Neuronal stem cell (in vitro differentiated cells): ENCODE measurements at places on chromosomes 11 and 22.

DNA sequence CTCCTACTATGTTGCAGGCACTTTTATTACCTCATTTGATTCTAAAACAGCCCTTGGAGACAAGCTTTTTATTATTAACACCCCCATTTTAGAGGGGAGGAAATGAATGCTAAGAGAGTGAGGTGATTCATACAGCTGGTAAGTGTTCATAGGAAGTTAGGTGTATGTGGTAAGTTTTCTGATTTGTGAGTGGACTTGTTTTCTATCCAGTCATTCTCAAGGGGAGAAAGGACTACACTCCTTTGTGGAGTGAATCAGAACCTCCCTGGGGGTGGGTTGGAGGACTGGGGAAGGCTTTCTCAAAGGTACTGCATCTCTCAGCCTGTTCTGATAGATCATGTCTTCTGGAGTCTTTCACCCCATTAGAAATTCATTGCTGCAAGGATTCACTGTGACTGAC lies 23.5 kb downstream of the PKNOX2 start:
- H3K27ac ChIP-seq = no peak overlapping the region
- DNase-seq = no peak
- H3K4me3 ChIP-seq = no peak overlapping the region
- H3K4me1 ChIP-seq = peaks cover 22% of the 10 kb centered on the region
- H3K27me3 ChIP-seq = no peaks in the 10 kb centered on the region
- peaks cover 28% of the 10 kb centered on the region for H3K36me3 ChIP-seq

GRCh38 chr11:96309016-96309642 lies 33.9 kb downstream of the MAML2 start:
- no peak overlapping the region for H3K4me3 ChIP-seq
- no peak for DNase-seq
- no peak overlapping the region for H3K27ac ChIP-seq
- H3K4me1 ChIP-seq = peaks cover 13% of the 10 kb centered on the region

DNA sequence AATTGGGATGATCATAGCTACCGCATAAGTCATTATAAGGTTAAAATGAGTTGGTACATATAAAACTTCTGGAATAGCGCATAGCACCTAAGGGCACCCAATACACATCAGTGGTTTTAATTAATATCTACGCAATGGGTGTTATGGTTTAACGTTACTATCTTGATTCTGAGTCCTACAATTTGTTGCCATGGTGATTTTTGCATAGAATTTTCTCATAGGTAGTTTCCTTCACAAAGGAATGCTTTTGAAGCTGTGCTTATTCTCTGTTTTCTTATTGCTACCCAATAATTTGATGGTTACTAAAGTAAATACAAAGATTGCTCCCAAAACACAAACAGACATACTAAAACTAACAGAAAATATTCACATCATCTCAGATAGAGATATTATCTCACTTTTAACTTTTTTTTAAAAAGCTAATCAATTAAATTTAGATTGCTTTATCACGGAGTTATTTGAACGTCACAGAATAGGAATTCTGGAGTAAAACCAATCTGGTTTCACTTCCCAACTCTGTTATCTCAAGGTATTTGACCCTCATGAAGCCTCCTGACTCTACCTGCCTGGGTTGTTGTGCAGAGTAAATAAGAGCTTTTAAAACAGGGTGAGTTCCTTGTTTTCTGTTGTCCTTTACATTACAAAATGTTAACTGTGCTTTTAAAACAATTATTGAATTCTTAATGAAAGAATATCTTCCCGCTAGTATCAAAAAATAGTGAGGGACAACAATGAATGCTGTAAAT lies 635.5 kb upstream of the CCDC90B start:
- DNase-seq = no peak
- H3K4me1 ChIP-seq = no peaks in the 10 kb centered on the region
- H3K4me3 ChIP-seq = no peak overlapping the region
- no peak overlapping the region for H3K27ac ChIP-seq
- H3K27me3 ChIP-seq = no peaks in the 10 kb centered on the region
- H3K36me3 ChIP-seq = no peaks in the 10 kb centered on the region

DNA sequence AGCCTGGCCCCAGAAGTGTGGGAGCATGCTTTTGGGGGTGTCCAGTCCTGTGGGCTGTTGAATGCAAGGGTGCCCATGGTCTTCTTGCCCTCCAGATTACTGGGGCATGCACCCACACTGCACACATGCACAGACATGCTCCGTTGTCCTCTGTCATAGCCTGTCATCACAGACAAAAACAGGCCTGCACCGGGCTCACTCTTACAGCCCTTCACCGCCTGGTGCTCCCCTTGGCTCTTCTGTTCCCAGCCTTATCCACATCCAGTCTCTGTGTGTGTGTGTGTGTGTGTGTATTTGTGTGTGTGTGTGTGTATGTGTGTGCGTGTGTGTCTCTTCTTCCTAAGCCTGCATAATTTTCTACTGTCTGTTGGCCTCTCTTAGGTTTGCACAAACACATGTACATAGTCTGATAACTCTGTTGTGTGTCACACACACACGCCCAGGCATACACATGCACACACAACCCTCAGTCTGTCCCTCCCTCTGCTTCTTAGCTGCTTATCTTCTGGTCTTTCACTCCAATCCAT lies 23.4 kb upstream of the NECTIN1 start:
- no peak for DNase-seq
- H3K27me3 ChIP-seq = peaks cover 66% of the 10 kb centered on the region
- H3K36me3 ChIP-seq = no peaks in the 10 kb centered on the region
- no peak overlapping the region for H3K4me3 ChIP-seq
- no peaks in the 10 kb centered on the region for H3K4me1 ChIP-seq

- no peaks in the 10 kb centered on the region for H3K4me1 ChIP-seq
- H3K27ac ChIP-seq = peak overlapping the region; percentile 39
- peaks cover 30% of the 10 kb centered on the region for H3K36me3 ChIP-seq
These were observed 18.4 kb upstream of the TMEM191C start for GRCh38 chr22:21448627-21449416.

- H3K27ac ChIP-seq = no peak overlapping the region
- no peak for DNase-seq
- H3K4me3 ChIP-seq = no peak overlapping the region
- H3K36me3 ChIP-seq = peaks cover 9% of the 10 kb centered on the region
- H3K27me3 ChIP-seq = no peaks in the 10 kb centered on the region
These were observed 23.2 kb upstream of the TXNRD2 start for GRCh38 chr22:19964701-19965386.

- no peak for DNase-seq
- H3K4me1 ChIP-seq = no peaks in the 10 kb centered on the region
- H3K36me3 ChIP-seq = peaks cover 6% of the 10 kb centered on the region
- no peaks in the 10 kb centered on the region for H3K27me3 ChIP-seq
- no peak overlapping the region for H3K4me3 ChIP-seq
These were observed 21.6 kb upstream of the GDPD4 start for GRCh38 chr11:77322926-77323590.

- H3K27me3 ChIP-seq = no peaks in the 10 kb centered on the region
- H3K36me3 ChIP-seq = peaks cover 21% of the 10 kb centered on the region
- H3K27ac ChIP-seq = no peak overlapping the region
- peaks cover 6% of the 10 kb centered on the region for H3K4me1 ChIP-seq
These were observed 71.0 kb downstream of the JAM3 start for GRCh38 chr11:134139873-134140331.

- H3K4me3 ChIP-seq = peak overlapping the region; percentile 1
- DNase-seq = no peak
- no peaks in the 10 kb centered on the region for H3K4me1 ChIP-seq
- no peaks in the 10 kb centered on the region for H3K27me3 ChIP-seq
These were observed 17.9 kb downstream of the SEC14L3 start for GRCh38 chr22:30453731-30454510.

- no peak overlapping the region for H3K27ac ChIP-seq
- no peak for DNase-seq
- no peaks in the 10 kb centered on the region for H3K36me3 ChIP-seq
- no peaks in the 10 kb centered on the region for H3K4me1 ChIP-seq
- H3K4me3 ChIP-seq = no peak overlapping the region
These were observed 249.3 kb downstream of the CASP12 start for GRCh38 chr11:104649002-104649401.

- no peaks in the 10 kb centered on the region for H3K36me3 ChIP-seq
- no peaks in the 10 kb centered on the region for H3K4me1 ChIP-seq
- DNase-seq = no peak
- H3K27me3 ChIP-seq = no peaks in the 10 kb centered on the region
- H3K27ac ChIP-seq = no peak overlapping the region
These were observed 376.5 kb downstream of the BUD13 start for GRCh38 chr11:116396331-116396730.

GRCh38 chr11:44808053-44808753 lies 81.4 kb downstream of the TSPAN18 start:
- no peak overlapping the region for H3K4me3 ChIP-seq
- H3K36me3 ChIP-seq = peaks cover 9% of the 10 kb centered on the region
- H3K27ac ChIP-seq = no peak overlapping the region
- H3K27me3 ChIP-seq = no peaks in the 10 kb centered on the region

- peaks cover 15% of the 10 kb centered on the region for H3K4me1 ChIP-seq
- no peak overlapping the region for H3K27ac ChIP-seq
- no peaks in the 10 kb centered on the region for H3K27me3 ChIP-seq
- H3K4me3 ChIP-seq = no peak overlapping the region
These were observed 7.4 kb downstream of the MAPK8IP1 start for GRCh38 chr11:45892856-45893255.

GRCh38 chr11:130737866-130738431 lies 178.3 kb downstream of the SNX19 start:
- no peak for DNase-seq
- no peaks in the 10 kb centered on the region for H3K36me3 ChIP-seq
- no peak overlapping the region for H3K27ac ChIP-seq

- H3K27ac ChIP-seq = no peak overlapping the region
- H3K4me3 ChIP-seq = no peak overlapping the region
- H3K27me3 ChIP-seq = no peaks in the 10 kb centered on the region
- H3K4me1 ChIP-seq = no peaks in the 10 kb centered on the region
- H3K36me3 ChIP-seq = no peaks in the 10 kb centered on the region
- no peak for DNase-seq
These were observed 584.9 kb upstream of the CCDC90B start for GRCh38 chr11:83871054-83871453.

DNA sequence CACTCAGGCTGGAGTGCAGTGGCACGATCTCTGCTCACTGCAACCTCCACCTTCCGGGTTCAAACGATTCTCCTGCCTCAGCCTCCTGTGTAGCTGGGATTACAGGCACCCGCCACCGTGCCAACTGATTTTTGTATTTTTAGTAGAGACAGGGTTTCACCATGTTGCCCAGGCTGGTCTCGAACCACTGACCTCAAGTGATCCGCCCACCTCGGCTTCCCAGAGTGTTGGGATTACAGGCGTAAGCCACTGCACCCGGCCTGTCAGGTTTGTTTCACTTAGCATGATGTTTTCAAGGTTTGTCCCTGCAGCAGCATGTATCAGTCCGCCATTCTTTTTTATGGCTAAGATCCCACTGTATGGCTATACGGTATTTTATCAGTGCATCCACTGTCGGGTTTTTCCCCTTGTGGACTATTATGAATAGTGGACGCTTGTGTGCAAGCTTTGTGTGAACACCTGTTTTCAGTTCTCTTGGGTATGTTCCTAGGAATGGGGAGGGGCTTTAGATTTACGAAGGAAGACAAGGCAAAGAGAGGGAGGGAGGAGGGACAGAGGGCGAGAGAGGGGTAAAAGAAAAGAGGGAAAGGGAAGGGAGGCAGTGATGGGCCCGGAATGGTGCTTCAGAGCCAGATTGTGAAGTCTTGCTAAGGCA lies 13.9 kb upstream of the CDC42EP2 start:
- H3K36me3 ChIP-seq = peaks cover 88% of the 10 kb centered on the region
- DNase-seq = no peak
- no peak overlapping the region for H3K4me3 ChIP-seq
- no peaks in the 10 kb centered on the region for H3K27me3 ChIP-seq

GRCh38 chr22:37167176-37167980 lies 17.7 kb upstream of the IL2RB start:
- H3K27me3 ChIP-seq = no peaks in the 10 kb centered on the region
- no peak overlapping the region for H3K27ac ChIP-seq
- no peak for DNase-seq
- no peaks in the 10 kb centered on the region for H3K36me3 ChIP-seq
- H3K4me3 ChIP-seq = no peak overlapping the region

- H3K27ac ChIP-seq = no peak overlapping the region
- H3K4me3 ChIP-seq = no peak overlapping the region
- no peaks in the 10 kb centered on the region for H3K4me1 ChIP-seq
- DNase-seq = no peak
These were observed 37.8 kb downstream of the PGR start for GRCh38 chr11:101091781-101092180.

DNA sequence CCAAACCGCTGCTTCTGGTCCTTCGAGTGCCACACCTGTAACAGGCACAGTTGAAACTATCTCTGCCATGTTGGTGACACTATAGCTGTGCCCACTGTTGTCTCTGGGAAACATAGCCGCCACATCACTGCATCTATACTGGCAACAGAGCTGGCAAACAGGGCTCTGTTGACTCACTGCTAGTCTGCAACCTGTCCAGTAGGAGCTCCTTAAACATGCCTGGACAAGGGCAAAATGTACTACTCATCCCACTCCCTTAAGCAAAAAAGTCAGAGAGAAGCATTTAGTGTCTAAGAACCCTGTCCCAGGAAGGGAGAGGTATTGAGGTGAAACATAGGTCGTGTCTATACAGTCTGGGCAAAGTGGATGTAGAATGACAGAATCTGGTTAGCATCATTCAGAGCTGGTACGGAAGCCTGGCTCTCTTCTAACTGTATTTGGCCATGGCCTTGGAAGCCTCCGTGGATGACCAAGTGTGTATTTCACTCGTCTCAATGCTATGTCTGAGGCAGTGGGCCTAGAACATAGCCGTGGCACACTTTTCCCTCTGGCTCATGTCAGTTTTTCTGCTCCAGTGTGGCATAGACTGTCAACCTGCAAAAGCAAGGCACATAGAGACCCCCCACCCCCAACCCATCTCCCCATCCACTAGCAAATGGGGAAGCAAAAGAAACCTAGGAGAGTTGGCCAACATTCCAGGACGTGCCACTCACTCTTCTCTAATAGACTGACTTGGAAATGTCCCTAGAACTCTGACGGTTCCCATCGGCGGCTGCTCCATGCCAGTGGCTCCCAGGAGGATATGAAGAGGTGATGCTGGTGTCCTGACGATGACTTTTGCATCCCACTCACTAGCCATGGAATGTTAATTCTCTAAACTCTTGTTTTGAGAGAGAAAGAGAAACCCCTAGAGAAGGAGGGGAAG lies 21.4 kb upstream of the PISD start:
- peaks cover 24% of the 10 kb centered on the region for H3K36me3 ChIP-seq
- DNase-seq = no peak
- H3K27me3 ChIP-seq = no peaks in the 10 kb centered on the region
- no peak overlapping the region for H3K27ac ChIP-seq

DNA sequence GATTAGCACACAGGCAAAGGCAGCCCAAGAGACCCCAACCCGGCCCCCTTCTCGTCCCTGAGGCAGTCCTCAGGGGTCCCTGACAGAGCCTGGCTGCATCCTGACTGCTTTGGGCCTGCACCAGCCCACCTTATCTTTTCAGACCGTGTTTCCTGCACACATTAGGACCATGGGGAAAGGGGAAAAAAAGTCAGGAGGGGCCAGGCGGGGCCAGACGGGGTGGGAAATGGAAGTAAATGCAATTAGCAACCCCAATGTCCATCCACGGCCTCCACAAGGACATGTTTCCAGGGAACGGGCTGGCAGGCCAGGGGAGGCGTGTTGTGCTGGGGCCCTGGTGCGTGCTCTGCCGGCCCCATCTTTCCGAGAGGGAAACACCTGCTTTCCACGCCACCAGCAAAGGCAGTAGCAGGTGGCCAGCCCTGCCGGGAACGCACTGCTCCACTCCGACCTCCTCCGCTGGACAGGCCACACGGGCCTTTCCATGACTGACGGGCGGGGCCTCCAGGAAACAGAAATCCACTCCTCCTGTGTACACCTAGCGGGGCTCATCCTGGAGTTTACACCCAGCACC lies 7.4 kb downstream of the EHD1 start:
- H3K27me3 ChIP-seq = no peaks in the 10 kb centered on the region
- peaks cover 14% of the 10 kb centered on the region for H3K36me3 ChIP-seq
- DNase-seq = no peak
- no peak overlapping the region for H3K4me3 ChIP-seq
- H3K4me1 ChIP-seq = peaks cover 31% of the 10 kb centered on the region

- peaks cover 72% of the 10 kb centered on the region for H3K36me3 ChIP-seq
- no peaks in the 10 kb centered on the region for H3K4me1 ChIP-seq
- DNase-seq = peak; percentile 54
- no peaks in the 10 kb centered on the region for H3K27me3 ChIP-seq
These were observed 16.0 kb upstream of the PHLDA2 start for GRCh38 chr11:2945031-2945756.
